Cerebellum (tissue), 4 donors: ENCODE measurements at places on chromosomes 12 and 14.
A peak's percentile ranks its signal among the peaks of the same experiment; 100 is the strongest.

DNA sequence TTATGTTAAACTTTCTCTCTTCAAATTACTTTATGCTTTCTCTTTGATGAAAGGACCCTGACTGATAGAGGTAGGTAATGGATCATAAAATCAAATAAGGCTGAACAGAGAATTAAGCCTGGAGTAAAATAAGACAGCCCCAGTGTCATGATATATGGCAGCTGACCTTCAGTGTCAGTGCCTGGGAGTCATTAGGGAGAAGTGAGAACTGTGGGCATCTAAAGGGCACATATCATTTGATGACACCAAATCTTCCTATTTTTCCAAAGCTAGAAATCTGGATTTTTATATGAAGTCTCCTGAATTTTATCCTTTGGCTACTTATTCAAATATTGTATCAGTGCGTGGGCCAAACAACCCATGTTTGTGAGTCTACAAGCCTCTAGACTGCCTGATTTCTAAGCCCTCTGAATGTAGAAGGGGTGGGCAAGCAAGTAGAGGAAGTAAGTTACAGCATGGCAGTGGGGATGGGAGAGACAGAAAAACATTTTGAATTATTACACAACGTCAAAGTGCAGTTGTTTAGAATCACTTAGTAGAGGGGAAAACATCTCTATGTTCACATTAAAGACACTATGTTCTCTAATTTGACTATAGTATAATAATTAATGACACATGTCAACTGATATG lies 10.0 kb downstream of the SLC39A9 start:
- no peak for DNase-seq

GRCh38 chr14:40347675-40348074 lies 915.4 kb upstream of the FBXO33 start:
- no peak for DNase-seq

- DNase-seq: no peak
Measured at GRCh38 chr14:67360470-67361206, 510 bp downstream of the EIF2S1 start.

GRCh38 chr14:22450266-22450665 lies 138.8 kb downstream of the DAD1 start:
- DNase-seq: peak; percentile 76

GRCh38 chr14:71765505-71765904 lies 166.7 kb upstream of the RGS6 start:
- no peak for DNase-seq

DNA sequence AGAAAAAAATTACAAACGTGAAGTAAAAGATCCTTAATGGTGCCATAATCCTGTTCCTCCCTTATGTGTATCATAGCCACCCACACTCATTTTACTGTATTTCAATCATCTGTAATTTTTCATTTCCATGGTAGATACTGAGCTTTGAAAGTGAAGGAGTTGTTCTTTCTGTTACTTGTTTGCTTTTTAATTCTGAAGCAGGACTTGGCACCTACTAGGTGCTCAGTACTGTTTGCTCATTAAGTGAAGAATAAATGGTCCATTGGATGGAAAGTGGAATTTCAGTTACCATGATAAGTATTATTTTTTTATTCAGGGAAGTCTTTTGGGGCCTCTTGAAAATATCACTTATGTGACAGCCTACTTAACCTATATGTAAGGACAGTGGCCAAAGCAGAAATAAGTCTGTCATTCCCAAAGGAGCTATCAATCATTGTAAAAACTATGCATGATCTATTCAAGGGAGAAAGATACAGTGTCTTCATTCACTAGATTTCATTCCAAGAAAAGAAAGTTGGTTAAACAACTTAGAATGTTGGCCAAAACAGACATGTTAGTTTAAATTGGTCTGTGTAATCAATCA lies 1244.4 kb upstream of the SEL1L start:
- no peak for DNase-seq

- DNase-seq: no peak
Measured at GRCh38 chr12:100077367-100077766, 65.3 kb downstream of the BLTP3B start.

DNA sequence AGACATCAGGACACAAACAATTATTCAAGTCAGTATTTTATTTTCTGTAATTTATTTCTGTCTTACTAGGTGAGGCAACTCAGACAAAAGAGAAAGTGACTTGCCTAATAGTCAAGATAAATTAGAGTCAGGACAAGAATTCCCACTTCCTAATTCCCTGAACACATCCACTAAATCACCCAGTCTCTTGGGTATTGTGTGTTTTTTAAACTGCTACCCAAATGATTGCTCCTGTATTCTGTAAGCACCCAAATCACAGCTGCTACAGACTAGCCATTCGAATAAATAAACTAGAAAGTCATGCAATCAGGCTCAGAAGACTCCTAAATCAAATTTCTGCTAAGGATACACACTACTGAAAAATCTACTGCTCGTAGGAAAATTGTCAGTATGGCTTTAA lies 263.0 kb downstream of the DUSP6 start:
- DNase-seq: no peak

DNA sequence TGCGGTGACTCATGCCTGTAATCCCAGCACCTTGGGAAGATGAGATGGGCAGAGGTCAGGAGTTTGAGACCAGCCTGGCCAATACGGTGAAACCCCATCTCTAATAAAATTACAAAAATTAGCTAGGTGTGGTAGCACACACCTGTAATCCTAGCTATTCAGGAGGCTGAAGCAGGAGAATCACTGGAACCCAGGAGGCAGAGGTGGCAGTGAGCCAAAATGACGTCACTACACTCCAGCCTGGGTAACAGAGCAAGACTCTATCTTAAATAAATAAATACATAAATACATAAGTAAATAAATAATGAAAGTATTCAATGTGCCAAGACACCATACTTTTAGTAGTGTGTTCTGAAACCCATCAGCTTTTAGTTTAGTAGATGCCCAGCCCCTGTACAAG lies 308.1 kb upstream of the FLRT2 start:
- no peak for DNase-seq

GRCh38 chr14:71482671-71483070 lies 449.6 kb upstream of the RGS6 start:
- no peak for DNase-seq

DNA sequence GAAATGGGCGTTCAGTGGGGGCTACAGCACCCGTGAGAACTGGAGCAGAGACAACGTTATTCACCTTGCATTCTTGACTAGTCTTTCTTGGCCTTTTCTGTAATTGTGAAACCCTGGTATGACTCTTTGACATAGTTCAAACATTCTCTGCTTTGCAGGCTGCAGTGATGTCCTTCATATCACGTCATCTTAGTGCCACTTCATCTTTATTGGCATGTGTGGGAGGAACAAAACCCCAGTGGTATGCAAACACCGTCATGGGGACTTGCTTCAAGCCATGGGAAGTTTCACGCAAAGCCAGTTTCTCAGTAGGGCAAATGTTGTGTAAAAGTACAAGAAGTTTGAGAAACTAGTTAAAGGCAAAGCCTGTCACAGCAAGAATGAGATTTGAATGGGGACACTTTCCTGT lies 20.2 kb upstream of the DUSP16 start:
- no peak for DNase-seq

- no peak for DNase-seq
Measured at GRCh38 chr12:60834372-60834771, 1238.5 kb downstream of the SLC16A7 start.

GRCh38 chr12:45671254-45671653 lies 58.3 kb upstream of the ARID2 start:
- no peak for DNase-seq

DNA sequence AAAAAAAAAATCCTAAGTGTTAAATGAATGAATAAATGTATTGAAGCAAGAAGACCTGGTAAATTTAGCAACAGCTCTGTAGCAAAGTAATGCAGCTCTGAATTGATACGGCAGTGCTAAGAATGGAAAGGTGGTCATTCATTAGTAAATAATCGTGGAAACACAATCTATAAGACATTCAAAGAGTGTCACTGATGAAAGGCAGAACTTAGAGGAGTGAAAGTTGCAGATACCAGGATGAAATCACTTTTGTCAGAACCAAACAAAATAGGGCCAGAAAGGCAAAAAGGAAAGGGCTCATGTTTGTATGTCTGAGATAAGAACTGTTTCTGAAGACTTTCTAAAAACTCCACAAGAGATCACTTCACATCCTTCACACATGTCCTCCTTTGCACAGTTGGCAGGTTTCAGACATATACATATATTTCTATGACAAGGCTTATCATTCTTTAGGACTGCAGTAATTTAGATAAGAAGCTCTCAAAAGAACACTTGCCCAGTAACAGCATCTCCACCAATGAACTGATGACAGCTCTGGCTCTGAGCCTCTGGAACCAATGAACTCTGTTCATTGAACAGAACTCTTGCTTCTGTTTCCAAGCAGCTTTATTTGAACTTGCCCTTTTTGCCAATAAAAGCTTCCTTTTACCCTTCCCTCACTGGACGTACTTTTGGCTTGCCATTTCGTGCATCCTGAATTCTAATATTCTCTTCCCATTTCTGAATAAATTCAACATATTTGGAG lies 4.2 kb upstream of the LRR1 start:
- no peak for DNase-seq

DNA sequence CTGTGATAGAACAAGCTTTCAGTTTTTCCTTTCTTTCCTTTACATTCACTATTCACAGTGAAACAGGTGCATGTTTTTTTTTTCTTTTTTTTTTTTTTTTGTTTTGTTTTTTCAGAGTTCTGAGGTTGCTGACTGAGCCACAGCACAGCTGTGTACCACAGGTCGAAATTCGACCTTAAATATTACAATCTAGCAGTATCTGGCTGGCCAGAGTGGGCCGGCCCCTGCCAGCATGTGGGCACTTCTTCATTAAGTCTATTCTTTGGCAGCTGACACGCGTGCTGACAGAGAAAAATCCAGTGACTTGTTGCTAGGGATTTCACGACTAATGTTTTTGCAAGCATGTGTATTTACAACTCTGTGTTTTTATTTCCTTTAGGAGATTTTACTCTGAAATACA lies 33.9 kb downstream of the FBXO33 start:
- DNase-seq: no peak

GRCh38 chr14:100864960-100865681 lies 38.4 kb downstream of the RTL1 start:
- no peak for DNase-seq

DNA sequence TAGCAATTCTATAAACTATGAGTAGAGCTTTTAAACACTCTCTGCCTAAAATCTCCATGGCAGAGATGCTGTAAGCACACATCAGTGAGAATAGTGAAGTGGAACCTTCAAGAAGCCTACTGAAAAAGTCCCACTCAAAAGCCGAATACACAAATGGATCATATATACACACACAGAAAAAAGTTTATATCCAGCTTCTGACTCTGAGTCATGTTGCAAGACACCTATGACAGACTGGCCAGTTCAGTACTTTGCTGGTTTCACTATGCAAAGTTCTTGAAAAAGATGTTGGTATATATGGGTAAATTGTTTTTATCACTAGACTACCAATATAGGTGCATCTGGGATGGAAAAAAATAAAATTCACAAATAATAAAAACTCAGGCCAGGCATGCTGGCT lies 126.1 kb downstream of the KCNK10 start:
- DNase-seq: no peak

- DNase-seq: no peak
Measured at GRCh38 chr12:67276421-67276820, 7.3 kb downstream of the CAND1 start.

- DNase-seq: no peak
Measured at GRCh38 chr12:76247026-76247646, 101.1 kb downstream of the BBS10 start.

- DNase-seq: no peak
Measured at GRCh38 chr12:55822228-55822627, 4.4 kb downstream of the ORMDL2 start.

DNA sequence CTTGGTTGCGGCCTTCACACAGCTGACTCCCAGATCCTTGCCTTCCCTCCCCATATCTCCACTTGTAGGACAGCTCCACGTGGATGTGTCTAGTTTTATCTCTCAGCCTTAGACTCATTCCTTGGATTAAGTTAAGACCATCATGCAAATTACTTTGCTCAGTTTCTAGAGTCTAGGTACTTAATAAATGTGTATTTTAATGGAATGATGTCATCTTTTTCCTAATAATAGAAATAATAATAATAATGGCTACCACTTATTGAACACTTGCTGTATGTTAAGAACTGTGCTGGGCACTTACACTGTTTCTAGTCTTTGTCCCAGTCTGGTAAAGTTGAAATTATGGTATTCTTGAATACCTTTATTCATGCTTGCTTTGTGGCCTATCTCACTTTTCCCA lies 37.5 kb downstream of the FBXW8 start:
- no peak for DNase-seq

- peak; percentile 35 for DNase-seq
Measured at GRCh38 chr14:94051115-94051514, 25.0 kb downstream of the OTUB2 start.

DNA sequence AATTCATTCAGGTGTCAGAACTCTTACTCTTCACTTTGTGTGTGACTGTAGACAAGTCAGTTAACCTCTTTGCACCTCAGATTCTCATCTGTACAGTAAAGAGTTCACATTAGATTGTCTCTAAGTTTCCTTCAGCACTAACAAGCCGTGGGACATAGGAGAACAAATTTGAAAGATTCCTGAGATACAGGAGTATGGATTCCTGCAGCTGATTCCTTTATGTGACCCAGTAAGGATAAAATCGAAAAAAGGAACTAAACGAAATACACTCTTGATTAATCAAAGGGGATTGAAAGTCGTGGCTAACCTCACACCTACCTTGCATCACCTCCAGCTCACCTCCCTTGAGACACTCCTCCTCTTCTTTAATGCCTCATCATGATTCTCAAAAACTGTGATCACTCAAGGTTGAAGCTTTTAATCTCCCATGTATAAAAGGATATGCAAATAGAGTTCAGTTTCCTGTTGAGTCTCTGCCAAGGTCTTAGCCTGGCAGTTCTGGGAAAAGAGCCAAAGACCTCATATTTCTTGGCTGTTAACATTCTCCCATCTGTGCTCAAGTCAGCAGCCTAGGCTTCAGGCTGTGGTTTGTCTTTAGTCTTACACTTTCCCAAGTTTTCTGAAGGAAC lies 156.6 kb downstream of the DAD1 start:
- peak; percentile 76 for DNase-seq

GRCh38 chr12:131008131-131008912 lies 54.6 kb downstream of the ADGRD1 start:
- DNase-seq: no peak

GRCh38 chr12:107320033-107320928 lies 226.9 kb upstream of the CRY1 start:
- no peak for DNase-seq

DNA sequence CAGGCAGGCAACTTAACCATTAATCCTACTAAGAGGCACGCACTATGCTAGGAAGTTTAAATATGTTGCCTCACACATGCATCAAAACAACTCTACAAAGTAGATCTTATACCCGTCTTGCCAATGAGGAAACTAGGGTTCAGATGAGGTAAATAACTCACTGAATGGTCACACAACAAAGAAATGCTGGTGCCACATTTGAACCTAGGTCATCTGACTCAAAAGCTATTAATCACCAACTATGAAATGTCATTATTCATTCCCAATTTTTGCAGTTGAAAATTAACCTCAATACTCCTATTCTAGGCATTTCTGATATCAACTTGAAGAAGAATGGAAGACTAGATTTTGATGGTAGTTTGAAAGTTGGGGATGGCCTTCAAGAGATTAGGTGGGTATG lies 2.8 kb upstream of the PYROXD1 start:
- DNase-seq: no peak

- no peak for DNase-seq
Measured at GRCh38 chr12:26318661-26319068, 123.3 kb downstream of the SSPN start.

- no peak for DNase-seq
Measured at GRCh38 chr12:67661311-67662021, 12.9 kb downstream of the DYRK2 start.
